H1 (cell line): ENCODE measurements at places on chromosomes 12 and 14.

DNA sequence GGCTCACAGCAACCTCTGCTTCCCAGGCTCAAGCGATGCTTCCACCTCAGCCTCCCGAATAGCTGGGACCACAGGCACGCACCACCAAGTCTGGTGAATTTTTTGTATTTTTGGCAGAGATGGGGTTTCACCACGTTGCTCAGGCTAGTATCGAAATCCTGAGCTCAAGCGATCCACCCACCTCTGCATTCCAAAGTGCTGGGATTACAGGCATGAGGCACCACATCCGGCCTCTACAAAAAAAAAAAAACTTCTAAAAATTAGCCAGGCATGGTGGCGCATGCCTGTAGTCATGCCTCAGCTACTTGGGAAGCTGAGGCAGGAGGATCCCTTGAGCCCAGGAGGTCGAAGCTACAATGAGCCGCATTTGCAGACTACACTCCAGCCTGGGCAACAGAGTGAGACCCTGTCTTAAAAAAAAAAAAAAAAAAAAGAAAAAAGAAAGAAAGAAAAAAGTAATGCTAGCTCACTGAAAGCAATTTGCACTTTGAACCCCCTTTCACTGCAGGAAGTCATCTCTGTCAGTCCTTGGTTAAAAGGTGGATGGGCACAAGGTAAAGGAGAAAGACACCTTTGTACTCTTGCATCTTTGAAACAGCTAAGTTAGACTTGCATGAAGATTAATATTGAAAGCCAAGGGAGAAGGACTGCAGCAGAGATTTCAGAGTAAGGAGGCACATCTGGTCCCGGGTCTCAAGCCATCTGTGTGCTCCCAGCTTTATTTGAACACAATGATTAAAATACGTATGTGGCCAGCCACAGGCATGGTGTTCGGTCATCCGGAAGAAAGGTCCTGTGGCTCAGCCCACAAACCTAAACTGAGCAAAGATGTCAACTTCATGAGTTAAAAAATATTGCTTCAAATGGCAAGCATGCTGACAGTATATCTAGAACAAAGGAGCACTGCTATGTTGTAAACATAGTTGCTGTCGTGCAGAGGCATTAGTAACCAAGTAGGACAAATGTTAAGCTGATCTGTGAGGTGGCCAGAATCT is 103.8 kb upstream of the HMGA2 start:
- H3K4me3 ChIP-seq = no peak overlapping the region
- H3K27ac ChIP-seq = no peak overlapping the region
- no peaks in the 10 kb centered on the region; the same call in 1 of the 2 replicates for H3K4me1 ChIP-seq
- no peaks in the 10 kb centered on the region for H3K36me3 ChIP-seq
- no peaks in the 10 kb centered on the region for H3K27me3 ChIP-seq

GRCh38 chr12:14257734-14258574 is 107.5 kb upstream of the ATF7IP start:
- H3K27me3 ChIP-seq = no peaks in the 10 kb centered on the region
- peaks cover 23% of the 10 kb centered on the region for H3K4me1 ChIP-seq
- H3K36me3 ChIP-seq = no peaks in the 10 kb centered on the region; the same call in 1 of the 2 replicates

DNA sequence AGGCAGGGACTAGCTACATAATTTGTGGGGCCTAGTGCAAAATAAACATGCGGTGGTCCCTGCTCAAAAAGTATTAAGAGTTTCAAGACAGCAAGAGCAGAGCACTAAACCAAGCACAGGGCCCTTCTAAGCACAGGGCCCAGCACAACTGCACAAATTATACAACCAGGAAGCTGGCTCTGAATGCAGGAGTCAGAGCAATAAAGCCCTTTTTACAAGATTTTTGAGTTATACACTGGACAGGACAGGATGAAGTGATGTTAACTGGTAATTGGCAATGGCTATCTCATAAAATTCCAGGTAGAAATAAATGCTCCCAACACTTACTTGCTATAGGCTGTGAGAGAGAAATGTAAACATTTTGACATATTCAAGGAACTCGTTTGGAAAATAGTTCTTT is 86.2 kb upstream of the GPHB5 start:
- H3K27ac ChIP-seq = 0 out of 2 replicates have a peak overlapping the region, but pooled peaks have one; percentile 2
- H3K36me3 ChIP-seq = no peaks in the 10 kb centered on the region
- H3K4me3 ChIP-seq = no peak overlapping the region
- peaks cover 2% of the 10 kb centered on the region for H3K4me1 ChIP-seq

DNA sequence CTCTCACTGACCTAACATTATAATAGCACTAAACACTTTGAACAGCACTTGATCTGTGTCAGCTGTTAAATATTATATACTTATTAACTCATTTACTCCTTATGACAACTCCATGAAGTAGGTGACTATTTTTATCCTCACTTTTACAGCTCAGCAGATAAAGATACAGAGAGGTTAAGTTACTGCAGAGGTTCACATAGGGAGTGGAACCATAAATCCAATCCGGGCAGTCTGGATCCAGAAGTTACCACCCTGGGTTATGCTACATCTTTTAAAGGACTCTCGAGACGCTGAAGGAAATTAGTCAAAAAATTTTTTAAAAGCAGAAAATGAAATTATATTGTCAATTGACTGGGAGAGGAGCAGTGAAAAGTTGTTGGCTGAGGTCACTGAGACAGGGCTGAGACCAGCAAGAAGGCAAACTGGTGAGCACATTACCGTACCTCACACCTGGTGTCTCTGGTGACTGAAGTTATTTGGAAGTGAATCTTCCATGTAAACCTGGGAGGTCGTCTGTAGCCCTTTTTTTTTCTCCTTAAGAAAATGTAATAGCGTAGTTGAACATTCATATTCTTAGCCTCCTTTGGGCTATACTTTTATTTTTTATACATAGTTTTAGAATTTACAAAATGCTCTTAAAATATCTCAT is 1.2 kb upstream of the RIMKLB start:
- no peak for DNase-seq
- peak overlapping the region; percentile 80; the same call in 1 of the 2 replicates for H3K27ac ChIP-seq
- peak overlapping the region; percentile 85 for H3K4me3 ChIP-seq
- H3K27me3 ChIP-seq = no peaks in the 10 kb centered on the region

DNA sequence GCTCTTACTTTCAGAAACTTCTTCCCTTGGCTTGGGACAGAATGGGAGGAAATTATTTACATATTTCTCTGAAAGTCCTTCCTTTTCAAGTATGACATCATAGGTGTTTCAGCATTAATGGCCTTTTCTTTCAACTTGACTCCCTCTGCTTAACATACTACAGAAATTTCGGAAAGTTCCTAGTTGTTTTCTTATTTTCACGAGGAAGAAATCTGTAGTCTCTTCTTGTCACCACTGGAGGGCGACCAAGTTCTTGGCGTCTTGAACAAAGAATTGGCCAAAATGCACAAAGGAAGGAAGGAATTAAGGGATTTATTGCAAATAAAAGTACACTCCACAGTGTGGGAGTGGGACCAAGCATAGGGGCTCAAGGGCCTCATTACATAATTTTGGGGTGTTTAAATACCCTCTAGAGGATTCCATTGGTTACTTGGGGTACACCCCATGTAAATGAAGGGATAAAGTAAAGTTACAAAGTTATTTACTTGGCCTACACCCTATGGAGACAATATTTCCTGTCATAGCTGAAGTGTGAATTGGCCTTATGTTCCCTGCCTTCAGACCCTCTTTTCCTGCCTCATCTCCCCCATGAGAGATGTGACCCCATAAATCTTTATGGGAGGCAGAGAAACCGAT is 70.4 kb downstream of the RPL10L start:
- H3K4me3 ChIP-seq = no peak overlapping the region
- no peaks in the 10 kb centered on the region for H3K36me3 ChIP-seq
- H3K27ac ChIP-seq = no peak overlapping the region

- H3K36me3 ChIP-seq = no peaks in the 10 kb centered on the region
- no peaks in the 10 kb centered on the region for H3K27me3 ChIP-seq
- no peak for DNase-seq
Observed at GRCh38 chr14:56145181-56145769, 27.1 kb downstream of the PELI2 start.
